Left lung (tissue), 14 donors: ENCODE measurements at places on chromosomes 6 and 20. TPM values are rescaled to one million over a fixed set of nuclear protein-coding genes. Genes with fewer than 3 reads are reported as not detected.

DNA sequence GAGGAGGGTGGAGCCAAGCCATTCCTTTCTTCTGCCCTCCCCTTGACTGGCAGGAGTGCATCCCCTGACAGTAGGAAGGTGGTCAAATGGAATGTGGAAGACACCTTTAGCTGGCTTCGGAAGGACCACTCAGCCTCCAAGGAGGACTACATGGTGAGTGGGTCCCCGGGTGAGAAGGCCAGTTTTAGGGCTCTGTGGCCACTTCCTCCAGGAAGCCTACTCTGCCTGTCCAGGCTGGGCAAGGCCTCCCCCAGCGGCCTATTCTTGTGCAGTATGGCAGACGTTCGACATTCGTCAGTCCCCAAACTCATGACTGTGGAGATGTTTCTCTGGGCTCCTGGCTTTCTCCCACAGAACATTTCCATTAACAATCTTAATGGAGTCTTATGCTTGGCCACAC, 9.1 kb downstream of the PCIF1 start:
- H3K36me3 ChIP-seq, result peaks cover 100% of the 10 kb centered on the region
- no peaks in the 10 kb centered on the region for H3K27me3 ChIP-seq
- peaks cover 38% of the 10 kb centered on the region for H3K4me1 ChIP-seq
- DNase-seq, result no peak

DNA sequence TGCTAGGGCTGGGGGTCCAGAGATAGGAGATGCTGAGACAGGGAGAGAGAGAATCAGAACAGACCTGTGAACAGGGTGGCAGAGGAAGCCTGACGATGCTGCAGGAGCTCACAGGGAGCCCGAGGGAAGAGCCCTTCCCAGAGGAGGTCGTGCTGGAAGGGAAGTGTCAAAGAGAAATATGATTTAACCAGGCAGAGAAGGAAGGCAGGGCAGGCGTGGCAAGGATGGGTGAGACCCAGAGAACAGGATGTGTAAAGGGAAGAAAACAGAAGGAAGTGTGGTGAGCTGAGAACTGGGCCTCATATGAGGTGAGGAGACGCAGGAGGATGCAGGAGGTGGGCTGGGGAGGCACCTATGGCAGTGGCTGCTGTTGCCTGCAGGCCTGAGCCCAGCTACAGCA, 105.6 kb downstream of the ZDHHC14 start:
- no peak overlapping the region for H3K27ac ChIP-seq
- H3K4me3 ChIP-seq, result no peak overlapping the region
- no peaks in the 10 kb centered on the region for H3K4me1 ChIP-seq
- H3K36me3 ChIP-seq, result no peaks in the 10 kb centered on the region

- H3K36me3 ChIP-seq, result no peaks in the 10 kb centered on the region
- no peaks in the 10 kb centered on the region for H3K4me1 ChIP-seq
Measured at GRCh38 chr6:22078802-22079545, 217.9 kb downstream of the PRL start.

- no peaks in the 10 kb centered on the region for H3K4me1 ChIP-seq
- no peak overlapping the region for H3K4me3 ChIP-seq
- DNase-seq, result no peak
- peaks cover 21% of the 10 kb centered on the region for H3K27me3 ChIP-seq
Measured at GRCh38 chr20:48333707-48334106, 494.1 kb downstream of the PREX1 start.

DNA sequence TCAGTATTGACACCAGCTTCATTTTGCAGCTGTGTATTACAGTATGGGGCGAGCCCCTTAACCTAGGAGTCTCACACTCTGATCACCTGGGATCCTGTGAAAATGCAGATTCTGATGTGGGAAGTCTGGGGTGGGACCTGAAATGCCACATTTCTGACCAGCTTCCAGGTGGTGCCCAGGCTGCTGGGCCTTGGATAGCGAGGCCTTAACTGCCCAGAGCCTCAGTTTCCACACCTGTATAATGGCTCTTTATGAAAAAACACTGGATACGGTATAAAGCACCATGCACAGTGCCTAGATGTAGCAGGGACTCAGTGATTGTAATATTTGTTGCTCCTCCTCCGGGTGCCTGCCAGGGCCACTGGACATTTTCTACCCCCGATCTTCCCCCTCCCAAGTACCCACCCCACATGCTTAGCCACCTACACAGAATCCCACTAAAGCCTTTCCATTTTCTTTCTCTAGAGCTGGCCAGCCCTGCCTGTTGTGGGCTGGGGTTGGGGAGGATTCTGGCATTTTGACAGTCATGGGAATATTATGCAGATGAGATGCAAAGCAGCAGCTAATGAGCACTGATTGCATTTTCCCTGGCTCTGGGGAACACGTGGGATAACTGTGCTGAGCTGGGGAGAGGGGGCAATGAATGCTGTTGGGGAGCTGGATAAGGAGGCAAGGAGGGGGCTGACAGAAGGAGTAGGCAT, 44.8 kb downstream of the SPDEF start:
- no peaks in the 10 kb centered on the region for H3K36me3 ChIP-seq
- no peak overlapping the region for H3K4me3 ChIP-seq

DNA sequence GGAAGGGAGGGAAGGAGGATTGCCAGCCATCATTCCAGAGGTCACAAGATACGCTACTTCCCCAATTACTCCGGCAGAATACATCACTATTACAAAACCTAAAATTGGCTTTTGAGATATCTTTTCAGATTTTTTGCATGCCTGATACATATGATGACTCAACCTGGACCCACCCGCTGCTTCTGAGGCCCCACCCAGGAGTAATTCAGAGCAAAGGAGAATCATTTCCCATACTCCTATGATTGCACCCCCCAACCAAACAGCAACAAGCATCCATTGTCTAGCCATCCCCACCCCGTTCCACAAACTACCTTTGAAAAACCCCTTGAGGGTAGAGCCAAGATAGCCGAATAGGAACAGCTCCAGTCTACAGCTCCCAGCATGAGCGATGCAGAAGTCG, 163.5 kb upstream of the GJE1 start:
- H3K4me1 ChIP-seq, result no peaks in the 10 kb centered on the region
- no peak overlapping the region for H3K4me3 ChIP-seq
- H3K27me3 ChIP-seq, result no peaks in the 10 kb centered on the region

GRCh38 chr6:80679992-80680391, 573.5 kb downstream of the BCKDHB start:
- H3K27ac ChIP-seq, result no peak overlapping the region
- no peak for DNase-seq
- no peaks in the 10 kb centered on the region for H3K4me1 ChIP-seq
- no peaks in the 10 kb centered on the region for H3K36me3 ChIP-seq
- no peak overlapping the region for H3K4me3 ChIP-seq

- H3K4me1 ChIP-seq, result peaks cover 5% of the 10 kb centered on the region
- H3K4me3 ChIP-seq, result no peak overlapping the region
- no peak for DNase-seq
Measured at GRCh38 chr6:15479761-15480160, 183.1 kb downstream of the DTNBP1 start.

DNA sequence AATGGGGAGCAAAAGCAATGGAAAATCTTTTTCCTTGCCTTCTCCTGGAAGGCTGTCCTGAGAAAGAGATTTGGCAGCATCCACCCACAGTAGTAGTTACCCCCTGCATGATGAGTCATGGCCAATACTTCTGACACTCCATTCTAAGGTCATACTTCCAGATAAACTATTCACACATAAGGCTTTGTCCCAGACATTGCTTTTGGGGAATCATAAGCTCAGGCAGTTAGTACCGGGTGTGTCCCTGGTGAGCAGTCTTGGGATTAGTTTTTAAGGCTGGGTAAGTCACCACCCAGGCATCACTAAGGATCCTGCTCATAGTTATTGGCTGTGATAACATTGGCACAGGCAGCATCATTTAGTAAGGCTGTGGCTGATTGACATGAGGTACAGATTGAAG, 160.6 kb upstream of the GGTLC1 start:
- H3K36me3 ChIP-seq, result no peaks in the 10 kb centered on the region
- no peaks in the 10 kb centered on the region for H3K27me3 ChIP-seq
- DNase-seq, result no peak
- H3K4me1 ChIP-seq, result no peaks in the 10 kb centered on the region

GRCh38 chr20:46914789-46915379, 20.2 kb downstream of the EYA2 start:
- H3K27ac ChIP-seq, result no peak overlapping the region
- H3K27me3 ChIP-seq, result peaks cover 18% of the 10 kb centered on the region
- no peak for DNase-seq
- no peaks in the 10 kb centered on the region for H3K4me1 ChIP-seq

DNA sequence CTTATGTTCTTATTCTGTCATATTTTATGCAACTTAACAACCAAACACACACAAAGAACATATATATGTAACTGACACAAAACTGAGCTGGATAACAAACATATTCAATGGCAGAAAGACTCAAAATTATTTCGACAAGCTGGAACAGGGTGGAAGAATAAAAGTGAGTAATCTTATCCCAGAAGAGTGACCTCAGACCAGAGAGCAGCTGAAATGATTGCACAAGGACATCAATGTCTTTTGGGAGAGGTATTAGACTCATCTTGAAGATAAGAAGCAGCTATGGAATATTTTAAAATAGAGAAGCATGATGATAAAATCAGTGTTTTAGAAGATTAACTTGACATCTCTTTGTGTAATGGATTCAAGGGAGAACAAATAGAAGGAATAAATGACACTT, 191.6 kb upstream of the PRDM1 start:
- no peak overlapping the region for H3K4me3 ChIP-seq
- no peaks in the 10 kb centered on the region for H3K27me3 ChIP-seq
- no peaks in the 10 kb centered on the region for H3K4me1 ChIP-seq
- H3K27ac ChIP-seq, result no peak overlapping the region
- no peak for DNase-seq

GRCh38 chr20:52964131-52964530, 8.0 kb upstream of the TSHZ2 start:
- H3K36me3 ChIP-seq, result no peaks in the 10 kb centered on the region
- no peak for DNase-seq
- no peak overlapping the region for H3K4me3 ChIP-seq
- H3K4me1 ChIP-seq, result no peaks in the 10 kb centered on the region

- no peak for DNase-seq
- peak overlapping the region; percentile 34 for H3K27ac ChIP-seq
- H3K36me3 ChIP-seq, result no peaks in the 10 kb centered on the region
- peaks cover 100% of the 10 kb centered on the region for H3K4me1 ChIP-seq
Measured at GRCh38 chr20:23148731-23149570, 62.8 kb upstream of the CD93 start.

- H3K27ac ChIP-seq, result no peak overlapping the region
- H3K36me3 ChIP-seq, result no peaks in the 10 kb centered on the region
- no peak overlapping the region for H3K4me3 ChIP-seq
- DNase-seq, result no peak
- H3K27me3 ChIP-seq, result no peaks in the 10 kb centered on the region
Measured at GRCh38 chr20:24649787-24650490, 180.5 kb downstream of the SYNDIG1 start.

GRCh38 chr20:1415667-1416468, 23.0 kb upstream of the FKBP1A start:
- H3K27ac ChIP-seq, result peak overlapping the region; percentile 13
- H3K4me3 ChIP-seq, result no peak overlapping the region
- H3K27me3 ChIP-seq, result no peaks in the 10 kb centered on the region
- no peaks in the 10 kb centered on the region for H3K36me3 ChIP-seq

DNA sequence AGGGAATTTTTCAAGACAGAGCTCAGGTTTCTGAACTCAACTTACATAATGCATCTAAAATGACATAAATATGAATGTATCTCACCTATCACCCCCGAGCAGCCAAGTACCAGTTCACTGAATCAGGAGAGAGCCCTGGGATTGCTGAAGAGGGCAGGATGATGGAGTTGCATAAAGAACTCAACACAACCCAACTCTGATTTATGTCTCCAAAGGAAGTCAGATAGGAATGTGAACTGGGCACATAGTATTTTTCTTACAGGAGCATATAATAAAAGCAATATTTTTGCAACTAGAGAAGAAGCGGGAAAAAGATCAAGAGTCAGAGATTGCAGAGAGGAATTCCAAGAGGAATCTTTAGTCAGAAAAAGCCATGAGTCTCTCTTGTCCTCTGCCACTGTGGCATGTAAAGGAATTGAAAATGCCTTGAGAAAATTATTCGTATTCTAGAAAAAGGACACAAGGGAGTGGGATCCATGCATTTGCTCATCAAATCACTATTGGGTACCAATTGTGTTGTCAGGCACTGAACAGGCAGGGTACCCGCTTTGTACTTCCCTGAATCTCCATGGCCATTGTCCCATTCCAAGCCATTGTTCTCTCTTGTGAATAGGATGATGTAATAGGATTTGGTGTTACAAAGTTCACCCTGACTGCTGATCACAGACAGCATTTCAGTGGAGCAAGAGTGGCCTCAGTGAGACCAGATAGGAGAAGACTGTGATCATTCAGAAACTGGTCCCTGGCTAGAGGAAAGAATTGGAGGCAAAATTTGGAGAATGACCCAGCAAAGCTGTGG, 16.3 kb downstream of the RIN2 start:
- no peak for DNase-seq
- H3K4me3 ChIP-seq, result no peak overlapping the region
- H3K4me1 ChIP-seq, result peaks cover 23% of the 10 kb centered on the region
- no peaks in the 10 kb centered on the region for H3K27me3 ChIP-seq

GRCh38 chr6:149425224-149425623, 25.2 kb downstream of the SUMO4 start:
- no peak overlapping the region for H3K27ac ChIP-seq
- no peak for DNase-seq
- H3K27me3 ChIP-seq, result no peaks in the 10 kb centered on the region
- H3K36me3 ChIP-seq, result no peaks in the 10 kb centered on the region
- H3K4me3 ChIP-seq, result no peak overlapping the region

DNA sequence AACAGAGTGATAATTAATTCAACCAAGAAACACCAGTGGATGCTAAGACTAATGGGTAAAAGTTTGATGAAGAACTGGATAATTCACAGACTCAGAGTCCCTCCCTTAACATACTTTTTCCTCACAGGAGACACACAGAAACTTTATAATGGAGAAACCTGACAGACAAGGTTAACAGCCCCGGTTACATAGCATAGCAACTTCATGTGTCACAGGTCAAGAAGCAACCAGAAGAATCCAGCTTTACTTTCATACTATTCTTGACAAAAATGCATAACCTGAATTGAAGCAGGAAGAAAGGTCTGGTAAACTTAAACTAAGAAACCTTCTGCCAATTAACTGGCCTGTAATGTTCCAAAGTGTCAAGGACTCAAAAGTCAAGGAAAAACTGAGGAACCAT, 375.9 kb downstream of the RNF144B start:
- no peak overlapping the region for H3K4me3 ChIP-seq
- no peaks in the 10 kb centered on the region for H3K4me1 ChIP-seq
- H3K36me3 ChIP-seq, result no peaks in the 10 kb centered on the region
- no peaks in the 10 kb centered on the region for H3K27me3 ChIP-seq

DNA sequence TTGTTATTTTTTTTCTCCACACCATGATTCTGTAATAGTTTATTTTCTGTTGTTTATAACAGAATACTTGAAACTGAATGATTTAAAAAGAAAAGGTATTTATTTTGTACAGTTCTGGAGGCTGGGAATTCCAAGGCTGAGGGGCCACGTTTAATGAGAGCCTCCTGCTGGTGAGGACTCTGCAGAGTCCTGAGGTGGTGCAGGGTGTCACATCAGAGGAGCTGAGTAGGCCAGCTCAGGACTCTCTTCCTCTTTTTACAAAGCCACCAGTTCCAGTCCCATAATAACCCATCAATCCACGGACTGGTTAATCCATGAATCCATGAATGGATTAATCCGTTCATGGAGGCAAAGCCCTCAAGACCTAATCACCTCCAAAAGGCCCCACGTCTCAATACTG, 71.6 kb downstream of the TFAP2A start:
- no peak overlapping the region for H3K27ac ChIP-seq
- H3K36me3 ChIP-seq, result no peaks in the 10 kb centered on the region
- no peaks in the 10 kb centered on the region for H3K4me1 ChIP-seq
- H3K27me3 ChIP-seq, result no peaks in the 10 kb centered on the region
- no peak for DNase-seq
- no peak overlapping the region for H3K4me3 ChIP-seq

Gene LGSN
- not detected for total RNA-seq

Gene GSTA3
- not detected for total RNA-seq

Gene RAET1L
- total RNA-seq, result 0.58 TPM

Gene BTBD9
- total RNA-seq, result 42.3 TPM

Gene KIAA1755
- total RNA-seq, result 2.6 TPM

Gene PABPC1L
- total RNA-seq, result 41.2 TPM

Gene CTNNBL1
- 45.1 TPM for total RNA-seq

Gene FNDC11
- 0.60 TPM for total RNA-seq

Gene PTCRA
- 2.0 TPM for total RNA-seq
